ENCODE measurements at places on chromosomes 12 and 14.
A peak's percentile ranks its signal among the peaks of the same experiment; 100 is the strongest.

GRCh38 chr14:64612021-64612380 lies 62.2 kb downstream of the PPP1R36 start:
- no peak overlapping the region for H3K27ac ChIP-seq
- H3K36me3 ChIP-seq, result no peaks in the 10 kb centered on the region
- no peak for DNase-seq
- no peaks in the 10 kb centered on the region for H3K27me3 ChIP-seq
- H3K4me3 ChIP-seq, result no peak overlapping the region

- H3K27me3 ChIP-seq, result peaks cover 11% of the 10 kb centered on the region
- H3K4me3 ChIP-seq, result no peak overlapping the region
- H3K27ac ChIP-seq, result no peak overlapping the region
- DNase-seq, result no peak
- H3K4me1 ChIP-seq, result peaks cover 18% of the 10 kb centered on the region
- H3K36me3 ChIP-seq, result no peaks in the 10 kb centered on the region
Observed at GRCh38 chr12:103181366-103182152, 224.1 kb downstream of the ASCL1 start.

DNA sequence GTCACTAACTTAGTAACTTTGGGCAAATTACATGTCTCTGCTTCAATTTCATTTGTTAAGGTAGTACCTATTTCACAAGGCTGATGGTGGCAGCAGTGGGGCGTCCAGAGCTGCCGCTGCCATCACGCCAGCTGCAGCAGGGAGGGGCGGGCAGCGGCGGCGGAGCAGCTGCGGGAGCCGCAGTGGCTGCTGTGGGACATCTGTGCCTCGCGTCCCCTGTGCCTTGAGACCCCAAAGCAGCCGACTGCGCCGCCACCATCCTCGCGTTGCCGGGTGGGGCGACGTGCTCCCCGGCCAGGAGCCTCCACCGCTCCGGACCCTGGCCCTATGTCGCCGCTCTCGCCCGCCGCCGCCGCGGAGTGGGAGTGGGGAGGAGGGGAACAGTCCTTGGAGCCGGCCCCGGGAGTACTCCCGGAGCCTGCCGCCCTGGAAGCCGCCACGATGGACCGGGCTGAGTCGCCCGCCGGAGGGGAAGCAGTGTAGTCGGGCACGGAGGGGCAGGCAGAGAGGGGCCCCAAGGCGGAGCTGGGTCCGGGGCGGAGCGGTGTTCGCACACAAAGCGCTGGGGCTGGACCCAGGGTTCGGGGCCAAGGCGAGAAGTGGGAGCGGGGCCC lies 51.4 kb downstream of the A2M start:
- H3K36me3 ChIP-seq, result peaks cover 2% of the 10 kb centered on the region
- H3K4me1 ChIP-seq, result peaks cover 9% of the 10 kb centered on the region
- H3K27ac ChIP-seq, result no peak overlapping the region
- DNase-seq, result peak; percentile 57

DNA sequence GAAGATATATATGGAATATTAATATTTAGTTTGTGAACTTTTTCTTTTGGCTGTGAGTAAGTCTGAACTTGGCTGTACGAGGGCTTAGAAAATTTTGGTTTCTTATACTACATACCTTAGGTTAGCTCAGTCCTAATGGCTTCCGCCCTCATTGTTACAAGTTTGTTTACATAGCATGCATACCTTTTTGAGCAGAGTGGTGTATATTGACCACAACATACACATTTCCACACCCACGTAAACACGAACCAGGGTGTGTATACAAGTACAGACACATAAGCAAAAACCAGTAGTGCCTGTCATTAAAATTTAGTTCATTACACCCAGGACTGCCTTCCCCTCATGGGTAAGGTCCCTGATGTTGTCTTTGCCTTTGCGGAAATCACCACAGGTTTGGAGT lies 230.2 kb upstream of the RGS6 start:
- no peak overlapping the region for H3K4me3 ChIP-seq
- no peak overlapping the region for H3K27ac ChIP-seq
- peaks cover 8% of the 10 kb centered on the region for H3K36me3 ChIP-seq
- peaks cover 15% of the 10 kb centered on the region for H3K4me1 ChIP-seq
- no peaks in the 10 kb centered on the region for H3K27me3 ChIP-seq

DNA sequence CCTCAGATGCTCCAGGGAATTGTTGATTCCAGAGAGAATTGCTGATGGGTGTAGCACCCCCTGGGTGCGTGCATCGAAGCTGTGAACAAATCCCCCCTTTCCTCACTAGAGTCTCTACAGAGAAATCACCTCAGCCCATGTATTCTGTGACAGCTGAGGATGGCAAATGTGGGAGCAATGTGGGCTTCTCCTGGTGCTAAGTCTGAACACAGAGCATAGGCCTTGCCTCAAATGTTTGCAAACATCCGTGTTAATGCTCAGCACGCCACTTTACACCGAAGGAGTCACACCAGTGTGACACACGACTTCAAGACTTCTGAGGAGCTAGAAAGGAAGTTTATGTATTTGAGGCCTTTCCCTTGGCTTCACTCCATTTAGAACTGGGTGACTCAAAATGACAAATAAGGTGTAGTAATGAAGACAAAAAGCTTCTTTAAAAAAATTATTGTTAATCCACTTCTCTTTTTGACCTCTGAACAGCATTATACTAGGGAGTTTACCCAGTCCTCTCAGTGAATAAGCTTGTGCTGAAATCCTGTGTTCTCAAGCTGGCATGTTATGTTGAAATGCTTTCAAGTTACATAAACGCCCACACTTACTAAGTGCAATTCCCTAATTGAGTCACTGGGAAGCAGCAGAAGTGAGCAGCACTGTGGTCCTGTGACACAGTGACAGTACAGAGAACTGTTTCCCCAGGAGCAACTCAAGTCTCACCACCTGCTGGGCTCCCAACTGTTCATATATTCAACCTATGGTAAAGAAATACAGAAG lies 92.9 kb downstream of the FAR2 start:
- no peak for DNase-seq
- H3K4me1 ChIP-seq, result peaks cover 3% of the 10 kb centered on the region
- no peaks in the 10 kb centered on the region for H3K27me3 ChIP-seq

DNA sequence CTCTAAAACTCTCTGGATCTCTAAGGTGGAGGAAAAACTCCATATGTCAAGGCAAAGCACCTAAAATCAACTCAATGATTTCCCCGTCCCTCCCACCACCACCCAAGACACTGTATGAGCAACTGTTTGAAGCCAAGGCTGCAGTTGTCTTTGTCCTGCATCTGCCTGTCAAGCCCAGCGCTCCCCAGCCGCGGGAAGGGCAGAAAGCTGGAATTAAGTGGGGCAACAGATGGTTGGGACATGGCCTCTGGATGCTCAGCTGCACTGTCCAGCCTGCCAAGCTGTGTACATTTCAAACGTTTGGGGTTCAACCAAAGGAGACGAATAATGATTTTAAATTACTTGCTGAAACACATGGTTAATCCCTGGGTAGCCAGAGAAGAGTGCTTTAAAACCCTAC lies 42.2 kb upstream of the PTGR2 start:
- H3K36me3 ChIP-seq, result no peaks in the 10 kb centered on the region
- no peaks in the 10 kb centered on the region for H3K27me3 ChIP-seq
- DNase-seq, result no peak

DNA sequence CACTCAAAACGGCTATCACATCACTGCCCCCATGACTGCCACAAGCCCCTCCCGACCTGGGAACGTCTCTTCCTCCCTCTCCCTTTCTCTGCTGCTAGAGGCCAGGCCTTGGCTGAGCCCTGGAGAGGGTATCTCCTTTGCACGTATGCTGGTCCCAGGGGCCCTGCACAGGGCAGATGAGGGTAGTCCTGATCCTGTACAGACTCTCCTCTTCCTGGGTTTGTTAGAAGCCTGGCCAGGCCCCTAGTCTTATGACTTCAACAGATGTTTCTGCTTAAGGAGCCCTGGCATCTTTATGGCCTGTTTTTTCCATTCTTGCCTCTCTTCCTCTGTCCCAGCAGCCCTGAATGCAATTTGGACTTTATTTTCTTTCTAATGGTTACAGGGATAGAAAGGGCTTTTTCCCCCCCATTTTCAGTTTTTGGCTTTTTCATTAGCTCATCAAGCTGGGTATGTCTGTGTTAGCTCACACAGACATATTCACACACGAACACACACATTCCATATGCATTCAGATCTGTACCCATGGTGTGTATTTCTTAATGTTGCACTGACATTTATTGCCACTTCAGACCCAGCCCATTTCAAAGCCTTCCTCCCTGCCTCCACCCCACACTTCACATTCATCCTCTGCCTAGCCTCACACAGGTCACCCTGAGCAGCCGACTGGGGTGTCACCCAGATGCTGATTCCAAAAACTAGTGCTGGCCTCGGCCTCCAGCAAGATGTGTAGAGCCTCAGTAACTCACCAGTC lies 203.2 kb downstream of the ZFP36L1 start:
- H3K36me3 ChIP-seq, result no peaks in the 10 kb centered on the region
- no peak overlapping the region for H3K4me3 ChIP-seq
- no peak overlapping the region for H3K27ac ChIP-seq
- peaks cover 65% of the 10 kb centered on the region for H3K4me1 ChIP-seq
- H3K27me3 ChIP-seq, result no peaks in the 10 kb centered on the region
- no peak for DNase-seq

DNA sequence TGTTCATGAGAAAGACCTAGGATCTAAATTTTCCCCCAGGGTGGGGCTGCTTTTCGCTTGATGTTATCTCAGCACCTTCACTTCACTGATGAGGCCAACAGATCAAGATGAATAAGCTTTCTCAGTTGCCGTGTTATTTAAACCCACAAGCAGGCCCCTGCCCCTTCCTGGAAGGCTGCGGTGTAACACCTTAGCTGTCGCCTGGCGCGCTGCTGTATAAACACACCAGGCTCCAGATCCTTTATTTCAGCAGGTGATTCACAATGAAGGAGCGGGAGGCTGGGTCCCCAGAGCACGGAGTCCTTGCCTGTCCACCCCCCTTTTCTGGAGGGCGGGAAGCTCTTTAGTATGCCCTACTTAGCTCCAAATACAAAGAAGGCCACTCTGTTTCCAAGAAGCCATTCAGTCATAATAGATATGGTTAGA lies 515.4 kb downstream of the FUT8 start:
- no peaks in the 10 kb centered on the region for H3K36me3 ChIP-seq
- no peak overlapping the region for H3K4me3 ChIP-seq
- no peak for DNase-seq
- no peak overlapping the region for H3K27ac ChIP-seq

GRCh38 chr12:108690542-108691174 lies 40.7 kb downstream of the CORO1C start:
- peaks cover 6% of the 10 kb centered on the region for H3K36me3 ChIP-seq
- DNase-seq, result no peak
- H3K27ac ChIP-seq, result peak overlapping the region; percentile 97
- no peaks in the 10 kb centered on the region for H3K27me3 ChIP-seq
- H3K4me1 ChIP-seq, result peaks cover 68% of the 10 kb centered on the region

GRCh38 chr14:42277840-42278239 lies 671.2 kb downstream of the LRFN5 start:
- no peak overlapping the region for H3K4me3 ChIP-seq
- no peaks in the 10 kb centered on the region for H3K4me1 ChIP-seq
- no peak overlapping the region for H3K27ac ChIP-seq
- no peak for DNase-seq
- no peaks in the 10 kb centered on the region for H3K27me3 ChIP-seq

DNA sequence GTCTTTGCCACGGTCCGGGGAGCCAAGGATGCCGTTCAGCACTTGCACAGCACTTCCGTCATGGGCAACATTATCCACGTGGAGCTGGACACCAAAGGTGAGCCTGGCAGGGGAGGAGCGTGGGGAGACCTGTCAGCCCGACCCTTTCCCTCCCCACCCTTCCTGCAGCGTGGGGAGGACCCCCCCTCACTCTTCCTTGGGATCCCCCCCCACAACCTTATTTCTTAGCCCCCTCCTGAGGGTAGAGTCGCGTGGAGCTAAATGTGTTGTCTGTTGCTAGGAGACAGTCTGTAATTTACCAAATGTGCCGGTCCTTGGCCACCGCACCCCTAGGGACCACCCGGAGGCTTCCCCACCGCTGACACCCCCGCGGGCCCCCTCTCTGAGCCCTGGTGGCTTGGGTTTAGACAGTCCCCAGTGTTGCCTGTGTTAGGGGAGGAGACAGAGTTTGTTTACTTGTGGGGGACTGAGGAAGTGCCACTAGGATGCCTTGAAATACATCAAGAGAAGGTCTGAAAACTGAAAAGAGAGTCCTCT lies 2.3 kb downstream of the SETD1B start:
- H3K4me1 ChIP-seq, result peaks cover 47% of the 10 kb centered on the region
- peak overlapping the region; percentile 73 for H3K27ac ChIP-seq
- H3K27me3 ChIP-seq, result peaks cover 15% of the 10 kb centered on the region

GRCh38 chr12:110403976-110404682 lies 621 bp upstream of the ANAPC7 start:
- peaks cover 15% of the 10 kb centered on the region for H3K36me3 ChIP-seq
- peaks cover 26% of the 10 kb centered on the region for H3K4me1 ChIP-seq
- no peaks in the 10 kb centered on the region for H3K27me3 ChIP-seq

GRCh38 chr12:49367381-49368239 lies at the start of gene SPATS2:
SPATS2 (plus strand) TSS chr12:49367462; CDS start chr12:49461013, 93,551 bp downstream.
- peak within 1 kb of the TSS; percentile 99 for H3K27ac ChIP-seq
- peak within 1 kb of the TSS; percentile 92 for H3K4me3 ChIP-seq
- H3K27me3 ChIP-seq, result no peaks in the 10 kb centered on the region
- DNase-seq, result peak; percentile 99
- H3K36me3 ChIP-seq, result peaks cover under 1% of the 10 kb centered on the region

DNA sequence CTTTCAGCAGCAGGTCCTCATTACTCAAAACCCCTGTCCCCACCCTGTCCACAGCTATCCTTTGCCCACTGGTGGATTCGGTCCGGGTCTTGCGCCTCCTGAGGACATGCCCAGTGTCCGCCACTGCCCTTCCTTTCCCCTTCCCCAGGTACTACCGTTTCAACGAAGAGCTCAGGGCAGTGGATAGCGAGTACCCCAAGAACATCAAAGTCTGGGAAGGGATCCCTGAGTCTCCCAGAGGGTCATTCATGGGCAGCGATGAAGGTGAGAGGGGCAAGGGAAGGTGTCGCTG lies 8.7 kb downstream of the MMP14 start:
- H3K4me1 ChIP-seq, result peaks cover 25% of the 10 kb centered on the region
- peaks cover 4% of the 10 kb centered on the region for H3K36me3 ChIP-seq
- DNase-seq, result no peak

- H3K4me1 ChIP-seq, result peaks cover 71% of the 10 kb centered on the region
- peak overlapping the region; percentile 98 for H3K27ac ChIP-seq
- peaks cover 83% of the 10 kb centered on the region for H3K27me3 ChIP-seq
- H3K36me3 ChIP-seq, result peaks cover 70% of the 10 kb centered on the region
- peak overlapping the region; percentile 98 for H3K4me3 ChIP-seq
Observed at GRCh38 chr14:68790644-68791077, 2.2 kb downstream of the ZFP36L1 start.

DNA sequence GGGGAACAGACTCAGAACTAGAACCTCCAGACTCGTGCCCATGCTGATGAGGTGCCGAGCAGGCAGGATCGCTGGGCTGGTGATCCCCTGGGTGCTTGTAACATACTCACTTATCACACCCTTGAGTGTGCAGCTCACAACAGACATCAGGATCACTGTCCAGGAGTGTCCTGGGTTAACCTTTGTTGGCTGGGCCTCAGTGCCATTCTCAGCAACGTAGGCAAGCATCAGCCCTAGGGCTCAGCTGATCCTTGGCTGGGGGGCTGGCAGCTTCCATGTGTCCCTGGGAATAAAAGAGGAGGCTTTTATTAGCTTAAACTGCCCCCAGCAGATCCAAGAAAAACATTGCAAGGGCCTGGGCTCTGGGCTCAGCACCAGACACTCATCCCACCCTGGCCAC lies 1.6 kb downstream of the TMEM229B start:
- H3K27ac ChIP-seq, result no peak overlapping the region
- no peak overlapping the region for H3K4me3 ChIP-seq
- no peaks in the 10 kb centered on the region for H3K36me3 ChIP-seq
- no peaks in the 10 kb centered on the region for H3K27me3 ChIP-seq

Data from neural crest cell (in vitro differentiated cells).